ENCODE measurements at places on chromosomes 5 and 9.

DNA sequence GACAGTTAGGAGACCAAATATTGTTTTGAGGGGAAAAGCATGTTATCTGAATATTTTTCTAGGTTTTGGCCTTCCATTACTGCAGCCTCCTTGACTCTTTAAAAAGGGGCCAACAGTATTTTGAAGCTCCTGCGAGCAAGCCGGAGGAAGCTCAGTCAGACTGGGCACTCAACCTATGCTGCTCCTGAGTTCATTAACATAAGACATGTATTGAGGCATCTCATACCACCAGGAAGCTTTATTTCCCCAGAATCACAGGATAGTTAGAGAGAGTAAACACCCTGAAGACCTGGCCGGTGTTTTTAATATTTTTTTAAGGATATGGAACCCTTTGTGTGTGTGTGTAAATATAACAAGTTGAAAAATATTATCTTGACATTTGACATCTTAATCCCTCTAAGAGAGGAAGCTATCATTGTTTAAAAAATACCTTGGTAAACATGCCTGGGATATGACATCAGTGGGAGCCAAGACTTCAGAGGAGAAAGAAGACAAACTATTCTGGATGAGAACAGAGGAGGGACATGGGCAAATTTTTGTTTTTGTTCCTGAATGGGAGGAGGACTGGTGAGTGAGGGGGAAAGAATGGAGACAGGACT is 139.3 kb upstream of the SLIT3 start:
- DNase-seq = no peak

DNA sequence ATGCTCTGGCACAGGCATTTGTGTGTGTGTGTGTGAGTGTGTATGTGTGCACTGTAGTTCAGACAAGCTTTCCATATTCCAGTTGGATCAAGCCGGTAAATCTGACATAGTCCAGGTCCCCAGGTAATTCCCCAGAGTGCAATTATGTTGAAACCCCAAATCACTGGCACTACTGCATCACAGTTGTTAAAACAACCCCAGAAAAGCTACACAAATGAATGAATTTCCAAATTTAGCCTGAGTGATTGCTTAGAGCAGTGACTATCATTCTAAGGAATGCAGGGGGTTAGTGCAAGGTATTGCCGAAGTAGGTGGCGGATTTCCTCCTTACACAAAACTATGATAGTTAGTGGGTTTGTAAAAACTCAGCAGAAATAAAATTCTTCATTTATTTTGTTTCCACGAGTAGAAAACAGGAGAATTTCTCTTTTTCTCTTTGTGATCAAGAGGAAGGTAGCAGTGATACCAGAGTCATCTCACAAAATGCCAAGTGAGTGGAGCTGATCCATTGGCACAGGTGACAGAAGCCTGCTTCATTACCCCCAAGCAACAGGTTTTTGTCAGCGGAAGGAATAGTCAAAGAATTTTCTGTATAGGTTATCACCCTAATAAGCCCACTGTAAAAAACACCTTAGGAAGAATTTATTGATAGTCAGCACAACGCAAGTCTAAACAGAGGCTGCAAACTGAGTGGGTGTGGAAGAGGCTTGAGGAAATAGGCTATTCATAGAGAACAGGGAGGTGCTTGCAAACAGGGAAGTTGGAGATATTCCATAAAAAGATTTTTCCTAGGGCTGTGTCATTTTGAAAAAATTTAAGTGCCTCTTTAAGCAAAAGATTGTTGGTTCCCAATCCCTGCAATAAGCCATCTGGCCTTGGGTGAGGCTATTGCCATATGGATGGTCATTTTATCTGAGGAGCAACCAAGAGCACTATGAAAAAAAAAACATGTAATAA is 385.1 kb downstream of the CHSY3 start:
- no peak for DNase-seq

GRCh38 chr5:54518146-54518817 is 723 bp downstream of the SNX18 start:
- DNase-seq = no peak

GRCh38 chr5:22076586-22076985 is 776.6 kb downstream of the CDH12 start:
- DNase-seq = no peak

DNA sequence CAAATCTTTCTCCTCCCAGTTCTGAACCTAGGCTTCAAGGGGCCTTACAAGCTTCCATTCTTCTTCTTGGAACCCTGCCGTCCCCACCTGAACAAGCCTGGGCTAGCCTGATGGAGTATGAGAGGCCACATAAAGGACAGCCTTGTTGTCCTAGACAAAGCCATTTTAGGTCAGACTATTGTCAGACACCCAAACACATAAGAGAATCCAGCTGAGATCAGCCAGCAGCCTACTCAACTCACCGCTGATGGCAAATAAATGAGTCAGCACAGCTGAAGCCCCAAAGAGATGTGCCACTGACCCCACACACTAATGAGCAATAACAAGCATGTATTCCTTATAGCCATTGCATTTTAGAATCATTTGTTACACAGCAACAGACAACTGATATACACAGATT is 33.8 kb downstream of the SVEP1 start:
- no peak for DNase-seq

- no peak for DNase-seq
Observed at GRCh38 chr5:173625673-173626504, 9.4 kb upstream of the BOD1 start.

GRCh38 chr5:168772316-168772961 is 193.3 kb upstream of the PANK3 start:
- DNase-seq = no peak

GRCh38 chr5:120806202-120806601 is 342.1 kb downstream of the PRR16 start:
- no peak for DNase-seq

Measured in GM18507 (cell line).